ENCODE measurements at places on chromosomes 4 and X.

- no peak for DNase-seq
Observed at GRCh38 chr4:47891928-47892327, 22.5 kb downstream of the NFXL1 start.

- DNase-seq: no peak
Observed at GRCh38 chr4:127629371-127629770, 3.4 kb upstream of the INTU start.

DNA sequence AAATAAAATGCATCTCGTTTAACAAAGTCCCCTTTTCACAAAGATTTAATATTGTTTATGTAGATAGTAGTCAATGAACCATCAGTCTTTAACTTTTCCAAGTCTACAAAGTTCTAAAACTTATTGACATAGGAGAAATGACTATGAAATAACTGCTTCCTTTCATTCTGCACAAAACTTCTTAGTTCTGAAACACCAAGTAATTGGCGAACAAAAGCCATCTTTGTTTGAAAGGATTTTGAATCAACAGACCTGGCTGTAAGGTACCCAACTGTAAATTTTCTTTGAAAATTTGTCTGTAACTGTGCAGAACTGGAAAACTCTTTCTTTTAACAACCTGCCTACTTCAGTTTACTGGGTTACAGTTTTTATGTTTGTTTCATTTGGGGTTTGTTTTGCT lies 25.9 kb downstream of the LEF1 start:
- no peak for DNase-seq

GRCh38 chr4:24775750-24776149 lies 19.6 kb upstream of the SOD3 start:
- no peak for DNase-seq

DNA sequence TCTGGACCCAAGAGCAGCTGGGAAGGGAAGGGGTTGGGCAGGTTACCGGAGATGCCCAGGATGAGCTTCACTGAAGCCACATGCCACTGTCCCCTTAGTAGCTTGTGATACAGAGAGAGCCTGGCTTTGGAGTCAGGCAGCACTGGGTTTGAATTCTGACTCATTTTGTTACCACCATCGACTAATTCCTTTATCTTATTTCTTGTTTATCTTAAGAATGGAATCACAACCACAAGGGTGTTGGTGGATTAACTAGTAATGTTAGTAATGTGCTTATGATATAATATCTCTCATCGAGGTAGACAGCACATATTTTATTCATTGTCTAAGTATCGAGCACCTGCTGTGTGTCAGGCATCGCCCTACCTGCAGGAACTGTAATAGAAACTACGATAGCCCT lies 17.7 kb upstream of the STX18 start:
- no peak for DNase-seq

- peak; percentile 55 for DNase-seq
Observed at GRCh38 chr4:4334798-4335520, 44.9 kb downstream of the ZBTB49 start.

- no peak for DNase-seq
Observed at GRCh38 chr4:145565328-145565727, 53.9 kb upstream of the MMAA start.

DNA sequence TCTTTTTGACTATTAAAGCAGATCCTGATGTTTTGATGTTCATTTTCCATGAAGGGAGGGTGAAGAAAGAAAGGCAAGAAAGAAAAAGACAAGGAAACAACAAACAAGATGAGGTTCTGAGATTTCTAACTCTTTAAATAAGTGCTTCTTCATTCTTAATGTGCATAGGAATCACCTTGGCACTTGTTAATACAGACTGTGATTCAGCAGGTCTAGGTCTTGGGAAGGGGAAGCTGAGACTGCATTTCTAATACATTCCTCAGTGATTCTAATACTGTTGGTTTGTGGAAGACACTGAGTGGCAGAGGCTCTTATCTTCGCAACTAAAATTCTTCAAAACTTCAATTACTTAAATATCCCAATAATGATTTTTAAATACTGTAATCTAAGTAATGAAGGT lies 95.2 kb upstream of the NAP1L5 start:
- DNase-seq: no peak

DNA sequence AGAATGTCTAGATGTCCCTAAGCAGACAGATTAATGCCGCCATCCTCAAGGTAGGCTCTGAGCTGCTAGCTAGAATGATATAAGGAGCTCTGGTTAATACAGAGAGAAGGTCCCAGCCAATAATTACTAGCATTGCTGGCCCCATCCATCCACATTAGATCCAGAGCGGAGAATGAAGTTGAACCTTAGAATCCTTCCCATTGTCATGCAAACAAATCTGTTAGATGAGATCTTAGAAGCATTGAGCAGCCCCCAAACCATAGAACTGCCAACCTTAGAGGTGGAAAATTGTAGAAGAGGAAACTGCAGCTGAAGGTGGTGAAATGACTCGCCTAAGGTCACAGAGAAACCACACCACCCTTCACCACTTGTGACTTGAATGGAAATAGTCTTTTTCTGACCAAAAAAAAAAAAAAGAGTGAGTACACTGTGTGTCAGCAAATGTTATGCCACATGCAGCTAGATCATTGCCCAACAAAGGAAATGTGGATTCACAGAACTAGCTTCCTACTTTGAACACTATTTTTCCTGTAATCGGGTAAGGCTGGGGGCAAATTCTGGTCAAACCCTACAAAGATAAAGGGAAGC lies 162.1 kb downstream of the SMIM20 start:
- DNase-seq: no peak

GRCh38 chr4:160316036-160316435 lies 1213.2 kb downstream of the RAPGEF2 start:
- no peak for DNase-seq

- DNase-seq: no peak
Observed at GRCh38 chr4:78058591-78059523, 1.7 kb downstream of the FRAS1 start.

GRCh38 chr4:175427751-175428150 lies 384.3 kb downstream of the GPM6A start:
- no peak for DNase-seq

- DNase-seq: no peak
Observed at GRCh38 chrX:36640232-36640631, 367.9 kb upstream of the FAM47C start.

GRCh38 chr4:8385106-8385505 lies 55.4 kb downstream of the ACOX3 start:
- no peak for DNase-seq

DNA sequence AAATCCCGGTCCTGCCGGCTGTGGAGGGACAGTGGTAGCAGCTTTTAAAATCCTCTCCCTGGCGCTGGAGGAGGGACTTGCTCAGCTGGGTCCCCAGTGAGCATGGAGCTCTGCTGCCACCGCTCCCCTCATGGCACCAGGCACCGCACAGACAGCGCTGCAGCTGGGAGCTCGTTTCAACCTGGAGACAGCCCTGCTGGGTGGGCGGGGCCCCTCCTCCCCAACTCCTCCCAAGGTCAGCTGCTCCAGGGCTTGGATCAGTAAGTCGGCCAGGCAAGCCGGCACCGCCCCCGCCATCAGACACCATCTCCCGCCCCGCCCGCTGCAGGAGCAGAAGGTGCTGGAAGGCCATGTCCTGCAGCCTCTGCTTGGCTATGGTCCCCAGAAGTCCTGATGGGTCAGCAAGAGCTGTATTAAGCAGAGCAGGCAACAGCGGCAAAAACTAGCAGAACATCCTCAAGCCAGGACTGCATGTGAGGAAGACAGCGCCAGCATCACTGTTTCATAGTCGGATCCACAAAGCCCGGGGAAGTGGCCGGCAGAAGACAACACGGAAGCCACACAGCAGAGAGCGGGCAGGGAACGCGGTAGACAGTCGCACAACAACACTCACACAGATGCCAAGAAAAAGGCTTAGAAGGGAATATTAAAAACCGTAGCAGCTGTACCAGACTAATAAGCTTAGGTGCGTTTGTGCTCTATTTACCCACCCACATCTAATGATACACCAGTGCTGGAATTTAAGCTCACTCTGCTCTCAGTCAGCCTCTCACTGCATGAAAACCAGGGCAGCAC lies 16.2 kb downstream of the ZFYVE28 start:
- DNase-seq: peak; percentile 17

GRCh38 chrX:77453190-77453589 lies 6.0 kb downstream of the FGF16 start:
- no peak for DNase-seq
